ENCODE measurements at places on chromosomes 16 and 17.

- DNase-seq: no peak
These were observed 292.5 kb downstream of the PHKB start for GRCh38 chr16:47753659-47754058.

GRCh38 chr17:33436321-33436720 is 143.2 kb upstream of the ASIC2 start:
- DNase-seq: no peak

- DNase-seq: no peak
These were observed 7.1 kb upstream of the ZNF747 start for GRCh38 chr16:30541502-30542329.

GRCh38 chr17:10775058-10775457 is 28.8 kb downstream of the TMEM238L start:
- no peak for DNase-seq

DNA sequence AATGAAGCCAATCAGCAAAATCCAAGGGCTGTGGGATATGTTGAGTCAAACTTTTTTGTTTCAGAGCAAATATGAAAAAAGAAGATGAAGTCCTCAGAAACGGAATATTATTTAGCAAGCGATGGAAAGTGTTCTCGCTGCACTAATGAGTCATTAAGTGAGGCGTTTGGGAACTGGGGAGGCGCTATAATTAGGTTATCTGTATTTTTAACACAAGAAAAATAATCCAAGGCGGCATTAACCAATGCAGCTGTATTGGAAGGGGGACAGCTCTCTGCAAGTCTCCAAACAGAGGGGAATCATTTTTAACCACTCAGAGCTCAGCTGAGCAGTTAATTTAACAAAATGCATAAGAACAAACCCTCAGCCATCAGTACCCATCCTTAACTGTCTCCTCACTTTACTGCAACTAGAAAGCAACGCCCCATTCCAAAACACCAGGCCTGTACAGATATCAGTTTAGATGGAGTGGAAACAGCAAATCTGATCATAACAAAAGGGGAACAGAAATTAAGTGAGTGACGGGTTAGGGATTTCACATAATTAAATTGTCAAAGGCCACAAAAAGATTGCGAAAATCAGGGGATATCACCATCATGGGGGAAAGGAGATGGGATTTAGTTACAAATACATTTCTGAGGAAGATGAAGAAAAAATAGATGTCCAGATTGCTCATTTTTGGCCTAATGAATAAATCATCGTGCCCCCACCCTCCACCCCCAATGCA is 211.0 kb upstream of the TOX3 start:
- no peak for DNase-seq

DNA sequence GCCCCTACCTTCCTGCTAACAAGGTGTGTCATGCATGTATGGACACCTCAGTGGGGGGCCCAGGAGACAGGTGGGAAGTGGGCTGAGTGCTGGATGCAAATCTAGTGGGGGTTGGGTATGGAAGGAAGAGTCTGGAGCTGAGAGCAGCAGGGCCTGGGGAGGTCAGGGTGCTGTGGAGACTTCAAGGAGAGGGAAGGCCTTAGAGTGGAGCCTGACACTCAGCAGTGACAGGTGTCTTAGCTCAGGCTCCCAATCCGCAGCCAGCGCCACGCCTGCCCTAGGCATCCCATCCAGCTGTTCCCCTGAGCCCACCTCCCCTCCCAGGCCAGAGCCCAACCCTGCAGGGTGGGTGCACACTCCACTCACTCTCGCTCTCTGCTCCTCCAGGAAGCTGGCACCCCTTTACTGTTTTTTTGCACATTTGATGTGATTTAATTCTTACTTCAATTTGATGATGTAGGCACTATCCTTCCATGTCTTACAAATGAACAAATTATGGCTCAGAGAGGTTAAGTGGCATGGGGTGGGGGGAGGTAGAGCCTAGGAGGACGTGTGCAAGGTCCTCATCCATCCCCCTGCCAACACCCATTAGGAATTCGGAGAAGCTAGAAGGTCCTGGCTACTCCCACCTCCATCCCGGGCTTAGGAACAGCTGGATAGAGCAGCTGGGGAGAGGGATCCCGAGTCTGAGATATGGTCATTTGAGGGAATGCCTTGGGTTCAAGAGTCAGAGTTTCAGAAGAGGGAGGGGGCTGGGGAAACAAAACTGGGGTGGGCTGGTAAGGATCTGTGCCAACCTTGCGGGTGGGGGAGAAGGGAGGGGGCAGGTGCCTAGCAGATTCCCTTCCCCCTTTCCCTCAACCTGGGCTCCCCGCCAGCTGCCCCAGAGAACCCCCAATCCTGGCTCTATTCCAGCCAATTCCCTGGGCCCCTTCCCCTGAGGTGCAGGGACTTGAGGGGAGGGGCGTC is 2.1 kb downstream of the FAM171A2 start:
- peak; percentile 46 for DNase-seq

DNA sequence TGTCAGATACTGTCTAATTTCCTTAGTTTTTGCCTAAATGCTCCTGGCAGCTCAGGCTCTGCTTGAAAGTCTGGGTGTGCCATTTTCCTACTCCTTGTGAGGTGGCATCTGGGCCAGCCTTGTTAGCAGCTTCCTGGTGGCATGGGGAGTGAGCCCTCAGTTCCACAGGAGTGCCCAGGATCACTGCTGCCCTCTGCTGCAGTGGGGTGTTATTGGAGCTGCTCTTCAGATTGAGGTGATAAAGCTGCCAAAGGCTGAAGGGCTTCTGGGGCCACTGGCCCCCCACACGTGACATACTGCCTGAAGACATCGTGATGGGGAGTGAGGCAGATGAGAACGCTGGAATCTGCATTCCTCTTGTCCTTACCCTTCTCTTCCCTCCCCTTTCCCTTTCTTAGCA is 27.4 kb downstream of the CEP95 start:
- DNase-seq: no peak

DNA sequence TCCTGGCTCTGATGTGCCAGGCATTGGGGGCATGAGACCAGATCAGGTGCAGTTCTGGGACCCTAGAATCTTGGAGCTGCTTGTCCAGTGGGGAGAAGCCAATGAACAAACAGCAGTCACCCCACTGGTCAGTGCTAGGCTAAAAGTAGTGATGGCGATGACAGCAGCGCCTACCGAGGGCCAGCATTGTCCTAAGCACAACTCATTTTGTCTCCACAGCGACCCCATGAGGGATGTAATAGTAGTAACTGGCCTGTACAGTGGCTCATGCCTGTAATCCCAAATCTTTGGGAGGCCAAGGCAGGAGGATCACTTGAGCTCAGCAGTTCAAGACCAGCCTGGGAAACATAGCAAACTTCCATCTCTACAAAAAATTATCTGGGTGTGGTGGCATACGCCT is 6.2 kb downstream of the SMCR8 start:
- DNase-seq: no peak

DNA sequence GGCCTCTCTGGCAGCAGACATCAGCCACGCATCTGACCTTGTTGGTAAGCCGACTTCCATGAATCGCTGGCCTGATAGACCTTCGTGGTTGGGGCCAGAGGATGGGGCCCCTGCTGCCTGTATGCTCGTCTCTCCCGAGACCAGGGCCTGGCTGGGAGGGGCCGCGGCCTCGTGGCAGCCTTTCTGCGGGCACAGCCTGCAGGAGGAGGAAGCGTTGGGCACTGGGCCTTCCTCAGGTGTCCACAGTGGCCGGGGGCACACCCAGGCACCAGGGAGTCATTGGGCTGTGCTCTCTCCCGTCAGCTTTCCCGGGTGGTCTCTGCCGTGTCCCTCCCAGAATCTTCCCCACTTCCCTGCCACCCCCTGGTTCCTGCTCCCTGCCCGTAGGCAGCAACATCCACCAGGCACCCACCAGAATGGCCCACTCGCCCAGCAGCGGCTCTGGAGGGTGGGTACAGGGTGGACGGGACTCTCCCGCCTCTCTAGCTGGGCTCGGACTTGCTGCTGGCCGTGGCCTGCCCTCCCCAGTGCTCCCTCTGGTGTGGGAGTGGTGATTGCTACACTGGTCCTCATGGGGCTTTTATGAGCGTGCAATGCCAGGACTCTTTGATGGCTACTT is 6.3 kb downstream of the E4F1 start:
- DNase-seq: no peak

- no peak for DNase-seq
These were observed 14.2 kb downstream of the ERI2 start for GRCh38 chr16:20791923-20792612.

- DNase-seq: peak; percentile 79
These were observed 6.7 kb downstream of the RUNDC3A start for GRCh38 chr17:44314869-44315661.

DNA sequence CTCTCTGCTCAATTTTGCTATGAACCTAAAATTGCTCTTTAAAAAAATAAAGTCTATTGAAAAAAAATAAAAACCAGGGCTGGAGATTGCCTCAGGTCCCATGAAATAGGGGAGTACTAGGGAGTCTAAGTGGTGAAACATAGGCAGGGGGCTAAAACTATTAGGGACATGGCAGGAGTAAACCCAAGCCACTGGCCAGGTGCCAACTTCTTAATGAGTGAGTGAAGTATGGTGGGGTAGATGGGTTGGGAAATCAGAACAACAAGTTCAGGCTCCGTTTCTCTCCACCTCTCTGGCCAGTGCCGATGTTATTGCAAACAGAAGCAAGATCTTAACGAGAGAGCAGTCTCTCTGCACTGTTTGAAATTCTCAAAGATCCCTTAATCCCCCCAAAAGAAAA is 322.4 kb upstream of the CDH5 start:
- DNase-seq: no peak

DNA sequence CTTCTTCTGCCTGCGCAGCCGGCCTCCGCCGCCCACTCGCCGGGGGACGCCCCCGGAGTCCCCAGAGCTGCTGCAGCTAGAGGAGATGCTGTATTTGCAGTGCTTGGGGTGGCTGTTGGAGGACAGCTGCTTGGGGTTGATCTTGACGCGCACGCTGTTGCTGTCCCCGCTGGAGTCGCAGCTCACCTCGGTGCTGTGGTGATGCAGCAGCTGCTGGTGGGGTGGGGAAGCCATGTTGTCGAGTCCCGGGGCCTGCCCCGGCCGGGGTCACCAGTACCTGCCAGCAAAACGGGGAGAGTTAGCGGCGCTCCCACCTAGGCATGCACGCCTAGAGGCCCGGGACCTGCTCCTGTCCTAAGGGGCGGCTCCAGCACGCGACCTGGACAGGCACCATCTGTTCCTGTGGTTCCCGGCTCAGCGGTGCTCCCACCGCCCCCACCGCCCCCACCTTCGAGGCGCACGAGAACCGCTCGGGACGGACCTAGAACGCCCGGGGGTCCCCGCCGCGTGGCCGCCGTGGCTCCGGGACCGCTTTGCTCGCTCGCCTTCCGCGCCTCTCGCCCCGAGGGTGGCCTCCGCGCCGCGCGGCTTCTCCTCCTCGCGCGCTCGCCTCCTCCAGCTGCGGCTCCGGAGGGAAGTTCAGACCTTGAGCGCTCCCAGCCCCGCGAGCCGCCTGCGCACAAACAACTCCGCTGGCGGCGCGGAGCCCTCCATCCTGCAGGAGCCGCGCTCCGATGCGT is 863 bp downstream of the ADCY9 start:
- DNase-seq: peak; percentile 50

DNA sequence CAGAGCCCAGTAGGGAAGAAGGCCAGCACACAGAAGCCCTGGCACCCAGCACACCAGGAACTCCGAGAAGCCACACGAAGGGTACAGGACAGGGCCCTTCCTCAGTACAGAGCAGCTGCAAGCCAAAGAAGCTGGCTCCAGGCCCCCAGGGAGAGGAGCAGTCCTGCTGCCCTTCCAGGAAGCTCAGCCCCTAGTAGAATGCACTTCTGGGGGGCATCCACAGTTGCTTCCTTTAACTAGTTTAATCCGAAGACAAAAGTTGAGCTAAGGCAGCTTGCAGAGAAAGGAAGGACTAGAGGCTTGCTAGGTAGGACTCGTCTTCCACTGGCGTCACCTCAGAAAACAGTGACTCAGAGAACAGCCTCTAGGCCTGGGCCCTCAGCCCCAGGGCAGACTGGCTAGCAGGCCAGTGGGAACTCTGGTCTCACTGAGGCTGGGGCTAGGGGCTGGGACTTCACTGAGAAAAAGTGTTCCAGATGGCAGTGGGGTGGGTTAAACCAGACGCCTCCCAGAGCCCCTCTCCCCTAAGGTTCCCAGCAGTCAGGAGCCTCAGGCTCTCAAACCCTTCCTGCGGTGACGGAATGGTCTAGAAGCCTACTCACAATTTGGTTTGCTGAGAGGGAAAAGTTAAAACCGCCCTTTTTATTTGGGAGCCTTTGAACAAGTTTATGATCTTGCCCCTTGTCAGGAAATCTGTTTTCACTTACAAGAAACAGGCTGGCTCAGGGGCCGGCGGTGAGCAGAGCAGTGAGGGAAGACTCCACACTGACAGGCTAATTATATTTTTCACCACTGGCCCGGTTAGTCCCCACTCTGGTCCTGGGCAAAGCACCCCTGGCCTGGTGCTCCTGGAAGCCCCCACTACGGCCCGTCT is 41.4 kb downstream of the ACTG1 start:
- no peak for DNase-seq

DNA sequence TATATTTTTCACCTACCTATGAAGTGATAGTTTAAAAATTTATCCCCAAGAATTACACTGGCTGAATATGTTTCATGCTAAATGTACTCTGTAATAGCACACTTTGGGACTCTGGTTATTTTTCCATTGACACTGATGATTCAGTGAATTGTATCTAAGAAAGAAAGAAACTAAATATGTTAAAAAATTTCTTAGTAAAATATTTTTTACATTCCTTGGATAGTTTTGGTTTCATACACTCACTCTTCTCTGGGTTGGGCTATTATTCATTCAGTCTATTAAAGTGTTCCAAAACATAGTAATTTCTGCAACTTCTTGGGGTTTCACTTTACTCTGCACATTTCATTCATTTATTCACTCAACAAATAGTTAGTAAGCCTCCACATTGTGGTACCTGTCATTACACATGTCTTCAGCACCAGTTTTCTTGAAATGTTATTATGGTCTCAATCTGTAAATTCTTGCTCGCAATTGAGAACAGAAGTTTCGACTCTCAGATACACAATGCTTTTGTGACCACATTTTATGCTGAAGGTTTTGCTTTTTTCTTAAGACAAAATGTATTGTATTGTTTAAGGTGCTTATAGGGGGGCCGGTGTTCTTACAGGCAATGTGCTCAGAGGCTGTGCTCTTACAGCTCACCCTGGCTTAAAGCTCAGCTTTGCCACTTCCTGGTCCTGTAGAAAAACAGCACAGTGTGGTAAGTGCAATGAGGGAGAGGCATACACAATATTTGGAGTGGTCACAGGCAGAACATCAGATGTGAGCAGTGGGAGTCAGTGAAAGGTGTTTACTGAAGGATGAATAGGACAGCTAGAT is 17.4 kb downstream of the CNTNAP4 start:
- no peak for DNase-seq

- no peak for DNase-seq
These were observed 79.6 kb downstream of the MGAT5B start for GRCh38 chr17:76947771-76948170.

- no peak for DNase-seq
These were observed 343.8 kb downstream of the SNX29 start for GRCh38 chr16:12320298-12320706.

DNA sequence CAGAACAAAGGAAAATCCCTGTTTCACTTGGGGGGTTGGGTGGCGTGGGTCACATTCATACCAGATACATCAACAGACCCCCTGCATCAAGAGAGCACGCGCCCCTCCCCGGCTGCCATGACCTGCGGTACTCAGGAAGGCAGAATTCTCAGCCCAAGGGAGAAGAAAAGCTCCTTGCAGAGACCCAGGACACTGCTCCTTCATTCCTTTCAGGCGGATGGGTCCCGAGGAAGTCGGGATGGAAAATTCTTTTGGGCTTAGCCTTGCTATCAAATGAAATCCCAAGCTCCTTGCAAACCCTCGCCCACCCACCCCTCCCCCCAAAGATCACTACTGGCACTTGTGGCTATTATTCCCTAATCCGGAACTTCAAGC is 40.6 kb downstream of the HIC1 start:
- no peak for DNase-seq

GRCh38 chr16:11744075-11744470 is 1.4 kb upstream of the TXNDC11 start:
- no peak for DNase-seq

All from NCI-H2171 treated with DMSO at 0.1 percent for 48 hours (cell line).